NCI-H226 (cell line): ENCODE measurements at places on chromosomes 11 and 22.

GRCh38 chr11:62656796-62657429 is 3.8 kb upstream of the INTS5 start:
- DNase-seq: no peak

DNA sequence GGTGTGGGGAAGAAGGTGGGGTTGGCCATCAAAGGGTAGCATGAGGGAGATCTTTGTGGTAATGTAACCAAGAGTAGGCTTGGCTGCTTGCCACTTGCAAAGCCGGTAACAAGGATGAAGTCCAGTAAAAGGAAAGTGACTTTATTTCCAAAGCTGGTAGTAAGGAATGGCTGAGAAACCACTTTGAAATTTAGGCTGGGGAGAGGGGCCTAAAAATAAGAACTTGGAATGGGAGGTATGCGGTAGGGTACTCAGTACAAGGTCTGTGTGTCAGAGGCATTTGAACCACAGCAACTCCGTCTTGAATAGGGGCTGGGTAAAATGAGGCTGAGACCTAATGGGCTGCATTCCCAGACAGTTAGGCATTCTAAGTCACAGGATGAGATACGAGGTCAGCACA is 216.0 kb upstream of the ISX start:
- no peak for DNase-seq

GRCh38 chr22:50734343-50734771 is 3.6 kb upstream of the ACR start:
- DNase-seq: no peak

DNA sequence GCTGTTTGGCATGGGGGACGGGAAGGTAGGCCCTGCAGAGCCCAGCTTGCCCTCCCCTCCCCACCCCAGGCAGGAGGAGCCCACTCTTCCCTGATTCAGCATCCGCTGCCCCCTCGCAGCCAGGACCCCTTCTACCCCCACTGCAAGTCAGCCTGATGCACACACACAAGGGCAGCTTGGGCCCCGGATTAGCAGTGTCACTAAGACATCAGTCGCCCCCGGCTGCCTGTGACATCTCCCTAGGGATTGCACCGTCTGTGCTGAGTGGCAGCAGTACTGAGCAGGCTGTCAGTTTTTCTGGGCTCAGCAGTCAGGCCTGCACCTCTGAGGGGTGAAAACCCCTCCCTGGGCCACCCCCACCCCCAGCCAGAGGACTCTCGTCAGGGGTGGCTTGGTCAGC is 30.4 kb upstream of the SYT7 start:
- no peak for DNase-seq

GRCh38 chr22:46589141-46589748 is 30.9 kb upstream of the GRAMD4 start:
- no peak for DNase-seq

GRCh38 chr22:37334859-37335805 is 52.8 kb downstream of the CYTH4 start:
- no peak for DNase-seq

GRCh38 chr11:76834151-76834550 is 26.6 kb upstream of the ACER3 start:
- DNase-seq: no peak

DNA sequence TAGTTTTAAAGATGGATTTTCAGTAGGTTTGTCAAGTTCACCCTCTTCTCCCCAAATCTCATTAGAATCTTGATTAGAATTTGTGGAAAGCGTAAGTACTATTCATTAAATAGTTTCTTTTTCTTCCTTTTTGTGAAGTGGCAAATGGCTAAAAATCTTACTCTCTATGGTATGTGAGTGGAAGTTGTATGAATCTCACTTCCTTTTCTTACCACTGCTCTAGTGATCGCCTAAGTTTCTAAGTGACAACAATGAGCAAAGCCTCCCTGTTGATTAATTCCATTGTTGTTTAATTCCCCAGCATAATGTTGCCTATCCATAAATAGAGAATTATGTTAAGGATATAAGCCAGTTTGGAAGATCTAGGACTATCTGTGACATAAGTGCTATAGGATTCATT is 82.7 kb downstream of the PGR start:
- no peak for DNase-seq

DNA sequence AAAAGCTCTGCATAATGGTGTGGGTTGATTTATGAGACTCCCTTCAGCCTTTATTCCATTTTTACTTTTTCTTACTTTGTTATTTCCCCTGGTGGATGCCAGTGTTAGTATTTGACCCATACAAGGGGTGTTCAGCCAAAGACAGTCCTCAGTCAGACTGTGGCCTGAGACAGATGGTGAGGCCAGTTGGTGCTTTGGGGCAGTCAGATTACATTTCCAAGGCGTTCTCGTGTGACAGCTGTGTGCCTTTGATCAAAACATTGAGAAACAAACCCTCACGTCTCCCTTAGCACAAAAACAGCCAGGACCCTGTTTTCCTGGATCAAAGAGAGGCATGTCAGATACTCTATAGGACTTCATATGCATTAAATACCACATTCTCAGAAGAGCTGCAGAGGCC is 31.3 kb upstream of the SLN start:
- no peak for DNase-seq
